Jurkat, Clone E6-1 (cell line): ENCODE measurements at places on chromosomes 4 and X.

- no peak for DNase-seq
Measured at GRCh38 chr4:52093466-52093865, 42.4 kb downstream of the SPATA18 start.

- DNase-seq, result no peak
Measured at GRCh38 chr4:136009258-136009832, 1522.9 kb downstream of the PCDH18 start.

GRCh38 chr4:150078579-150079080, 385 bp downstream of the DCLK2 start:
- no peak for DNase-seq

GRCh38 chr4:23717528-23718248, 172.2 kb downstream of the PPARGC1A start:
- peak; percentile 30 for DNase-seq

- peak; percentile 4 for DNase-seq
Measured at GRCh38 chr4:126604268-126604867, 1028.4 kb upstream of the INTU start.

- DNase-seq, result peak; percentile 66
Measured at GRCh38 chr4:56181140-56181953, 205.9 kb downstream of the AASDH start.

- peak; percentile 5 for DNase-seq
Measured at GRCh38 chrX:108199691-108200090, 108.1 kb downstream of the ATG4A start.

DNA sequence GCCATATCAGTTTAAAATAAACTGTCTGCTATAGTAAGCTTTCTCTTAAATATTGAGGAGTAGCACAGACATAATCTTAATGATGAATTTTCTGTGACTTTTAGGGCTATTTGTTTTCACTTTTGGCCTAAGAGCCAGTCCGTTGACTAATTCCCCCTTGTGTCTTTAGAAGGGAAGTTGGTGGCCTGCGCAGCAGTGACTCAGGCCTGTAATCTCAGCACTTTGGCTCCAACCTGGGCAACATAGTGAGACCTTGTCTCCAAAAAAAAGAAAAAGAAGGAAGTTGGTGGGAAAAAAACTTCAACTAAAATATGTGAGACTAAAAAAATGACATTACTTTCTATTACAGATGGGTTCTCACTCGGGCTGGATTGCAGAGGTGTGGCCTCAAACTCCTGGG, 3.4 kb downstream of the NCAPG start:
- no peak for DNase-seq

GRCh38 chr4:6918338-6918737, 8.7 kb downstream of the TBC1D14 start:
- DNase-seq, result peak; percentile 31

DNA sequence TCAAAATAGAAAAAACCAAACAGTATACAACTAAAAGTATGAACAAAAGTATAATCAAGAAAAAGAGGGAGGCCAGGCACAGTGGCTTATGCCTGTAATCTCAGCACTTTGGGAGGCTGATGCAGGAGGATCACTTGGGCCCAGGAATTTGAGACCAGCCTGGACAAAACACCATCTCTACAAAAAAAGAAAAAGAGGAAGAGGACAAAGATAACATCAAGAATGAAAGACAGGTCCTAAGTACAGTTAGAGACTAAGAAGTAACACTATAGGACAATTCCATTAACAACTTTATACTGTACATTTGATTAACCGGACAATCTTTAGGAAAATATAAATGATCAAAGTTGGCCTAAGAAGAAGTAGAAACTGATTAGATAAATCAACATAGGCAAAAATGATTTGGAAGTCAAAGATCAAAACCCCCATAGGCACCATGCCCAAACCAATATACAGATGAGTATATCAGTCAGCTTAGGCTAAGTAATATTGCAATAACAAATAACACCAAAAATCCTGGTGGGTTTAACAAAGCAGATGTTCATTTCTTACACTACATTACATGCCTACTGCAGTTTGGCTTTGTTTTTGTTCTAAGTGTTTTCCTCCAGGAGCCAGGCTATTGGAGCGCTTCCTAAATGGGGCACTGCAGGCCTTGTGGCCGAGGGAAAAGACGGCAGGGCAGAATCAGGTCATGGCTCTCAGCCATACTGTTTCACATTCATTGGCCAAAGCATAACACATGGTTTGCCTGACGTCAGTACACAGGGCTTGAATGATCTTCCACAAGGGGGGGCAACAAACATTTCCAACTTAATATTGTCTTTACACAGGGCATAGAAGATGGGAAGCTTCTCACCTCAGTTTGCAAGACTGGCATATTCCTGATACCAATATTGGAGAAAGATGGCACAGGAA, 42.2 kb upstream of the HGFAC start:
- peak; percentile 25 for DNase-seq

DNA sequence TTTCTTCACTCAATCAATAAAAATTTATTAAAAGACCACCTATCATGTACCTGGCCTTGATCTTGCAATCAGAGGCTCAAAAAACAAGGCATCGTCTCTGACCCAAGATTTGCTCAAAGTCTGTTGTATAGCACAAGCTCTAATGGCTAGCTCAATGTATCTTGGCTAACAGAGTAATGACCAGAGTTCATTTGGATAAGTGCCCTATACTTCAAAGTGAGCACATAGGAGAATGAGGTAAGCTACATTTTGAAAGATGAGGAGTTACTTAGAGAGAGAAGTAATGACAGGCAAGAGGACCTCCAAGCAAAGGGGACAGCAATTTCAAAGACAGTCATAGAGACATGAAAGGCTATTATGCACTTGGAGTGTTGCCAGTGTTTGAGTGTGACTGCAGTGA, 22.9 kb upstream of the GABRQ start:
- no peak for DNase-seq

DNA sequence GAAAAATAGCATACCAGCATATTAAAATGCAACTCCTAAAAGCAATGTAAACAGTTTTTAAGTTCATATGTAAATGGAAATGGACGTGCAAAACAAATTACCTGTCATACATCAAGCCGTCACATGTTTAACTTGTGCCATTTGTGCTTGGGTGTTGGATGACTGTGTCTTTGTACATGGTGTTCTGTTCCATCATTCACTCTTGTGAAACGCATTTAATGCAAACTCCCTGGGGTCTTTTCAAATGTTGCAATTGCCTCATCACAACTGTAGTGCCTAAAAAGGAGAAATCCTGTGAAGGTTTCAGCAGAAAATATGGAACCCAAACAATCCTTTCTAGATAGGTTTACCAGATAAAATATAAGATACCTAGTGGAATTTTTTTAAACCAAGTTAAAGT, 52.4 kb downstream of the PHOX2B start:
- no peak for DNase-seq

DNA sequence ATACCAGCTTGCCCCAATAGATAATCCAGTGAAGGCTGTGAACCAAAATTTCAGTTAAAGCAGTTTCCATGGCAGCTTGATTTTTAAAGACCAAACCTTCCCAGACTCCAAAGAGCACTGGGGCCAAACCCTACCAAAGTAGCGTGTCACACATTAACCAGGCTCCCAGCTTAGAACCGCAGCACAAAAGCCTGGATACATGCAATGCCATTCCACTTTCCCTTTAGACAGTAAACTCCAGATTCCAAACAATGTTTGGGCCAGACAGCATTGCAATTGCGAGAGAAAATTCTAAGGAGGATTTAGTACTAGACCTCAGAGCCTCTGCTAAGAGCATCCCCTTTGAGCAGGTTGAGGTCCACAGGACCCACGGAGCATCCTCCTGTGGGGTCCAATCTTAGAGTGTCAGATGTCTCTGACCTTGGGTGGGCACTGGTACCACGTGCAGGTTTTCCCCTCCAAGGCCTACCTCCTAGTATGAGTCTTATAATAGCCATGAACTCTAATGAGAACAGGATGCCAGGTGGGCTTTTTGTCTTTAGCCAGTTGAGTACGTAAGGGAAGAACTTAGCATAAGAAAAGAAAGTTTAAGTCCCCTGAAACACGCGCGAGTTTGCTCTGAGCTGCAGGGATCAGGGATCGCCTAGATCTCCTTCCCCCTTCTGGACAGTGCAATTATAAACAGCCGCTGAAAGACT, 38.8 kb downstream of the MGARP start:
- DNase-seq, result no peak

GRCh38 chr4:132071815-132072214, 1077.3 kb upstream of the PCDH10 start:
- no peak for DNase-seq

DNA sequence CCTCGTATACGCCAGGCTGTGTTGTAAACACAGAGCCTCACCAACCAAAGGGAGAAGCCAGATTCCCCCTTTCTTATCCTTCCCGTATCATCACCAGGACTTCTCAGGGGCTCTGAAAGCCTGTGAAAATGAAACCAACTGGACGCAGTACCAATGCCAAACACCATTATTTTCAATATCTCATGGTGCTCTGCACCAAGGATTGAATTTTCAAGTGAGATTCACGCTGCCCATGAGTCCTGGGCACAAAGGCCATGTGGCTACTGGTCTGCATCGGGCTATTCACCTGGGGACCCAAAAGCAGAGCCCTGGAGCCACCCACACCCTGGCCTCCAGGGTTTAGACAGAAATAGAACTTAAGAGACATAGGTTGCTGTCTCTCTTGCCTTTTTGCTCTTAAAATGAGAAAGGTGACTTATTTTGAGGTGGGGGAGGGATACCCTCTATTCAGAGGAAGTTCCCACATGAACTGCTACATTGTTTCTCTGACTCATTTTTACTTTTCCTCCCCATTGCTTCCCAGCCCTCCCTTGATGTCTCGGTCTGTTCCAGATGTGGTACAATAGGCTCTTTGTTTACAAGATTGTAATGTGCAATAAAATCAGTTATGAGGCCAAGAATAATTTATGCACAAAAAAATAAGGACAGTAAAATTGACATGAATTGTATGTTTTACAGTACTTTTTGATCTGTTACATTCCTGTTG, 55.4 kb downstream of the MAML3 start:
- no peak for DNase-seq

GRCh38 chr4:154082760-154083535, 294.1 kb upstream of the SFRP2 start:
- peak; percentile 8 for DNase-seq

DNA sequence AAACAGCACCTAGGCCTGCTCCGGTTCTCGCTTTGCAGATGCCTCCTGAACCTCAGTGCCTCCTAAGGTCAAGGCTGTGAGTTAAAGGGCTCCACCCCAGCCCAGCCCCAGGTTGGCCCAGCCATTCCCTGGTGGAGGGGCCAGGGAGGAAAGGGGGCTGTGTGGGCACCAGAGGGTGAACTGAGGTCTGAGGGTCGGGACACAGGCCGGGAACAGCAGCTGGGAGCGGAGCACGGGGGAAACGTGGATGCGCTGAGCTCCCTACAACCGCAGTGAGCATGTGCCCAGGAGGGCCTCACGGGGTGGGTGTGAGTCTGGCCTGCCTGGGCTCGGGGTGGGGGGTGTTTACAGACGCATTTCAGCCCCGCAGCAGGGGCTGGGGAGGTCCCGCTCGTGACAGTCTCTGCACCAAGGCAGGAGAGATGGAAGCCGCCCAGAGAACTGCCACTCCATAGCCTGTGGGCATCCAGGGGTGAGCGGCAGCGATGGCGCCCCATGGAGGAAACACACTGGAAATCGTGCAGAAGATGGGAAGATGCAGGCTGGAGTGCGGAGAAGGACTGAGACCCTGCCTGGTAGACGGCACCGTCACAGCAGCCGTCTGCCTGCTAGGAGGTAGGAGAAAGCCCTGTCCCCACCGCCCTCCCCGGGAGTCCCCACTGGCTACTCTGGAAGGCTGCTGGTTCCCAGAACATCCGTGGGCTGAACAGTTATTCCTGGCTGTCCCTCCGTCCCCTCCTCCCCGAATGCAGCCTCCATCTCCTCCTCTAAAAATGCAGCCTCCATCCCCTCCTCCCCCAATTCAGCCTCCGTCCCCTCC, 9.9 kb upstream of the SLC25A6 start:
- DNase-seq, result no peak

- no peak for DNase-seq
Measured at GRCh38 chrX:130566028-130566683, 164.4 kb downstream of the RBMX2 start.

GRCh38 chrX:41085878-41086626, 807 bp downstream of the USP9X start:
- DNase-seq, result no peak

GRCh38 chr4:52019936-52020657, at the start of gene LRRC66:
Gene LRRC66 (minus strand): TSS chr4:52020363. CDS start chr4:52017613, 2,750 bp downstream.
- no peak for DNase-seq

GRCh38 chr4:6461301-6462165, 10.9 kb downstream of the PPP2R2C start:
- DNase-seq, result no peak

GRCh38 chrX:79466636-79467035, 99.5 kb upstream of the ITM2A start:
- no peak for DNase-seq

GRCh38 chr4:99677161-99677560, 19.5 kb upstream of the C4orf54 start:
- no peak for DNase-seq

DNA sequence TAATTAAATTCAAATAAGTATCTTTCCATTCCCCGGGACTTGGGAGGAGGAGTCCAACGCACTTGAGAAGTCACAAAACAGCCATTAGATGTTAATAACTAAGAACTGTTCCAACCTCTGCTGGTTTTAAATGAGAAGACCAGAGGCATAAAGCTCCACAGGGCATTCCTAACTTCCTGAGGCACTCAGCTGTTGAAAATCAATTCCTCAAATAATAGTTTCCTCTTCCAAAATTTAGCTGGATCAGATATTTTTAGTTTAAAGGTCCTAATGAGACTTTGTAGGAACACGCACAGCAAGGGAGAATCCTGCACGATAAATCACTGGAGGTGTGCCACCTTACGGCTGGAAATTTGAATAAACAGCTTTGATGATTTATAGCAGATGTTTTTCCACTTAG, 504.3 kb upstream of the ZFP42 start:
- no peak for DNase-seq

DNA sequence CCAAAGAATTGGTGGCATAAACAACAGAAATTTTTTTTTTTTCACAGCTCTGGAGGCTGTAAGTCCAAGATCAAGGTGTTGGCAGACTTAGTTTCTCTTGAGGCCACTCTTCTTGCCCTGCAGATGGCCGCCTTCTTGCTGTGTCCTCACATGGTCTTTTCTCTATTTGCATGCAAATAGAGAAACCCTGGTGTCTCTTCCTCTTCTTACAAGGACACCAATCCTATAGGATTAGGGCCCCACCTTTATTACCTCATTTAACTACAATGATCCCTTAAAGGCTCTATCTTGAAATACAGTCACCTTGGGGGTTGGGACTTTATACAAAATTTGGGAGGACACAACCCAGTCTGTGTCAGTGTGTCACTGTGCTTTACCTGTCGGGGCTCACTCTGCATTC, 175.4 kb upstream of the PGRMC2 start:
- DNase-seq, result no peak

DNA sequence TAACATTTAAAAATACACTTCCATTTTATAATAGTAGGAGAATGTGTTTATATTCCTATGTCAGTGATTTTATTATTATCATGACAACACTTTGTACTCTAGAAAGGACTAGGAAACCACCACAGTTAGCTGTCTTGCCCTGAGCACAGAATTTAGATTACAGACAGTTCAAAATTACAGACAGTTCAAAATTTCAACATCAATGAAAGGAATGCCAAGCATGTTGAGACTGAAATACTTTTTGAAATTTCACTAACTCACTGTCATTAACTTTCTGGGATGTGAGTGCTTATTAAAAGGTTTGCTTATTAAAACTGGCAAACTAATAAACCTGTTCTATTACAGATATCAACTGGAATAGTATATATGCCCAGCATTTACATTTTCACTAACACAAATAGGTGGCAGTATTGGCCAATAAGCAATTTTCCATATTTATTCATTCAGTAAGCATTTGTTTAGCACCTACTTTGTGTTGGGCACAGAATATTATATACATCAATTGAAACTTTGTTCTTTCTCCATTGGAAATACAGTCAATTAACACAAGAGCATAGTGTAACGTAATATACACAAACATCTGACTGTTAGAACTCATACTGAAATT, 179.4 kb downstream of the FBXW7 start:
- DNase-seq, result no peak
